ENCODE measurements at places on chromosomes 7 and 10.

- DNase-seq, result peak; percentile 38
Observed at GRCh38 chr7:155190688-155191087, 107.0 kb upstream of the INSIG1 start.

GRCh38 chr10:6204063-6204340, 1.3 kb downstream of the PFKFB3 start:
- no peak for DNase-seq

- no peak for DNase-seq
Observed at GRCh38 chr7:132065193-132065988, 509.0 kb upstream of the PODXL start.

DNA sequence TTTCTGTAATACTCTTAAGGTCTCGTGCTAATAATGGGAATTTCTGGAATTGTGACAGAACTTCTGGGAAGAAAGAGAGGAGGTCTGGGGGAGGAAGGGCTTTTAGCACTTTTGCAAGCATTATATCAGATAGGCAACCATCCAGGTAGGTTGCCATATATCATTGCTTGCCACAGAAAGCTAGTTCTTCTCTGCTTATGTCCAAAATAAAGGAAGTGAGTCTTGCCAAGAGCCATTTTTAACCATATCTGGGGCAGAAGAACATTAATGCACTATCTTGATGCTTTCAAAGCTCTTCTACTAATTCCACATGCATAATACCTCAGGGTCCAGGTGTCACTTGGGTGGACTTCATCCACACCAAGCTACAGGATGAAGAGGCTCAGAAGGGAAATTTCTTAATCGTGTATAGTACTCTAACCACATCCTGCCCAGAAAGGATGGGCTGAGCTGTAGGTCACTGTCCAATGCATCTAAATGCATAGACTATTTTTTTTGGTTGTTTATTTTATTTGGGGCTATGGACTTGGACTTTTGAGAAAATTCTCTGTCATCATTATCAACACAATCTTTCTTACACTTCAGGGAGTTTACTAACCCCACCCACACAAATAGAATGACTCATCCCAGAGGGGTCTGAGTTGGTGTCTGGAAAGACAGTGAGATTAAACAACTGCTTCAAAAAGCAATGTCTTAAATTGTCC, 68.9 kb upstream of the ADO start:
- DNase-seq, result no peak

GRCh38 chr7:2022737-2023250, 210.0 kb downstream of the MAD1L1 start:
- no peak for DNase-seq

DNA sequence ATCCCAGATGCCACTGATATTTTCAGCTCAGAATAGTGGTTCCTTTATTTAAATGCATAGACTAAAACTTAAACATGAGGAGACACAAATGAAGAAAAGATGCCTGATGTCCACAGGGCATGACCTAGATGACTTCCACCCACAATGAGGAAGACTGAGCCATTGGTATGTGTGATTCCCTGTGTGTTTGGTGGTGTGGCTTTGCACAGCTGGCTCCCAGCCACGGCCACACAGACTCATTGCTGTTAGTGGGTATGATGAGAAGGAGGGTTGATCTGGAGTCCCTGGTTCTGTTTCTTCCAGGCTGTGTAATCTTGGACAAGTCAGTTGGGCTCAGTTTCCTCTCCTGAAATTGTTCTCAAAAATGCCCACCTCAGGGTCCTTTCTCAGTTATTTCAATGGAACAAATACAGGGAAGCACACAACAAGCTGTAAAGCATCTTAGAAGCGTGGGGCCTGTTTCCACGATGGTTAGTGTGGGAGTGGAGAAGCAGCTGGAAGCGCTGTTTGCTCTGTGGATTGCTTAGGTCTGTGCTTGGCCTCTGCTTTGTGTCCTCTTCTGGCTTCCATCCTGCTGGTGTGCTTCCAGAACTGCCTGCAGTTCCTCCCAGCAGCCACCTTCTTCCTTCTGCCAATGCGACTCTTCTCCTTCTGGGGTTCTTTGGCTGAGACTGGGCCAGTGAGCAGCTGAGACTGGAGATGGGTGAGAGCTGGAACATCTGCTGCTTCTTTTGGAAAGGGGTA, 303.7 kb downstream of the BMPER start:
- DNase-seq, result no peak

GRCh38 chr7:100437150-100438100, 1.1 kb upstream of the PPP1R35 start:
- no peak for DNase-seq

GRCh38 chr10:60728056-60728455, 50.2 kb upstream of the CDK1 start:
- no peak for DNase-seq

- DNase-seq, result no peak
Observed at GRCh38 chr10:77927402-77928246, 1.1 kb upstream of the DLG5 start.

DNA sequence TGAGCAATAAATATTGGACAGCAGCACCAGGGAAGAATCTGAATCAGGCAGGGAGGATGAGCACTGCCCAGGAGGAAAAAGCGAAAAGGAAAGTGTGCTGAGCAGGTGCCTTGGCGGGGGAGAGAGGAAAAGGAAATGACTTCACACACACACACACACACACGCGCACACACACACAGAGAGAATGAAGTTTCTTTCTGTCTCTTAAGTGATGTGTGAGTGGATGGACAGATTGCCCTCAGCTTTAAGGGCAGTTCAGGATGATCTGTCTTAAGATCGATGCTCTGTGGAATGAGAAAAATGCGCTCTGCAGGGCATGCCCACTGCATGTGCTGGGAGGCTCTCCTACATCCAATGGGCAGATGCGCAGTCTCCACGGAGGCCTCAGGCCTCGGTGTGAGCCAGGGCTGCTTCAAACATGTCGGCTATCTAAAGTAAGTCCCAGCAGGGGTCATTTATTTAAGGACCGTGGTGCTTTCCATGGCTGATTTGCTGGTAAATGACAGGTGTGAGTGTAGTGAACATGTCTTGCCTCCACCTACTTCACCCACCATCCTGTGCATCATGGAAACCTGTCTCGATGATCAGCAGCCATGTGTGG, 2.5 kb upstream of the ACBD5 start:
- peak; percentile 59 for DNase-seq

DNA sequence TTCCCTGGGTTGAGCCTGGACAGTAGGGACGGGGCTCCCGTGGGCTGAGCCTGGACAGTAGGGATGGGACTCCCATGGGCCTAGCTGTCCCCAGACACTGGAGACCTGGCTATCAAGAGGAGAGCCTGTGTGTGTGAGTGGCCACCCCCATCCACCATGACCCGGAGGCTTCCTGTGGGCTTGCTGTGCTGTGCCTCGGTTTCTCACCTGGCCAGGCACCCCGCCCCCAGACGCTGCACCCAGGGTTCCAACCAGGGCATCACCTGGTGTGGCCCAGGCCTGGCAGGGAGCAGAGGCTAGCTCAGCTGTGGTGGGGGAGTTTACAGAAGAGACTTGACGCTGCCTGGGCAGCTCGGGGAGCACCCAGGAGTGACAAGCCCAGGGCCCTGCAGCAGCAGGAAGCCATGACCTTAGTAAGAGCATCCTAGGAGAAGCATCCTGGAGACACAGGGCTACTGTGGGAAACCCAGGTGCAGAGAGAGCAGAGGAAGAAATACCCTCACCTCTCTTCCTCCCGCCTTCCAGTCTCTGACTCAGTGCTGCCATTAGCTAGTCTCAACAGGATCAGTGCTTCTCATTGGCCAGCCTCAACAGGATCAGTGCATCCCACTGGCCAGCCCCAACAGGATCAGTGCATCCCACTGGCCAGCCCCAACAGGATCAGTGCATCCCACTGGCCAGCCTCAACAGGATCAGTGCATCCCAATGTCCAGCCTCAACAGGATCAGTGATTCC, 61.0 kb downstream of the PDGFA start:
- DNase-seq, result no peak

- no peak for DNase-seq
Observed at GRCh38 chr7:135200821-135201331, 10.4 kb downstream of the WDR91 start.

DNA sequence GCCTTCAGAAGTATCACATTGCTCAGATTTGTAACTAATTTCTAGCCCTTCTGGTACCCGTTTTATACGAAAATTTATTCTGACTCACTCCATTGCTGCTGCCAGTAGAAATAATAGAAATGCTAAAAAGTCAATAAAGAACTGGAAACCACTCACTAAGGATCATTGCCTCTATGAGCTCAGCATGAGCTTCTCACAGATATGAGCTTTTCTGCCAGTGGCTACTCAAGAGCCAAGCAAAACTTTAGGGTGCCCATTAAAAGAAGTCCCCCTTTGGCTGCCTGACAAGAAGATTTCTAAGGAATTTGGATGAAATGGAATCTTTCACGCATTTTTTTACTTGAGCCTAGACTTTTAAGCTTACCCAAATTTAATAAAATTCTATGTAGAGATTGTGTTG, 52.5 kb downstream of the GPR37 start:
- no peak for DNase-seq

GRCh38 chr10:121800146-121800545, 127.7 kb downstream of the ATE1 start:
- DNase-seq, result no peak

DNA sequence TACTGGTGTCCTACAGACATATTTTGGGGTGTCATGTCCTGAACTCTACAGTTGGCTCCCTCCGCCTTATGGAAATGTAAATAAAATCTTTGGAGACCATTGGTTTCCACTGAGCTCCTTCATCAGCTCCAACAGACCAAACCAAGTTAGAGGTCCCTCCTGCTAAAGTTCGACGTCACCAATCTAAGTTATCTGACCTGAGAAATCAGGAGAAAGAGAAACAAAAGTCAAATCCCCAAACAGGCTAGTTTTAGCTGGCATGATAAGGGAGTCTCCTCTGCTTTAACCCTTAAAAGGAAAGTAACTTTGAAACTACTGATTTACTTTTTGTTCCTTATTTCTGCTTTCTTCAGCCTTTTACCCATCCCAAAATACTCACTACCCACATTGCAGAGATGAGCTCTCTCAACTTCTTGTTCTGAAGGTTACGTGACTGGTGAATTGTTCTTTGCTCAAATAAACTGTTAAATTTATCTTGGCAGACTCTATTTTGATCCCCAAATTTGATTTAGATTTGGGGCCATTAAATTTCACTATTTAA, 39.9 kb downstream of the AVL9 start:
- no peak for DNase-seq

DNA sequence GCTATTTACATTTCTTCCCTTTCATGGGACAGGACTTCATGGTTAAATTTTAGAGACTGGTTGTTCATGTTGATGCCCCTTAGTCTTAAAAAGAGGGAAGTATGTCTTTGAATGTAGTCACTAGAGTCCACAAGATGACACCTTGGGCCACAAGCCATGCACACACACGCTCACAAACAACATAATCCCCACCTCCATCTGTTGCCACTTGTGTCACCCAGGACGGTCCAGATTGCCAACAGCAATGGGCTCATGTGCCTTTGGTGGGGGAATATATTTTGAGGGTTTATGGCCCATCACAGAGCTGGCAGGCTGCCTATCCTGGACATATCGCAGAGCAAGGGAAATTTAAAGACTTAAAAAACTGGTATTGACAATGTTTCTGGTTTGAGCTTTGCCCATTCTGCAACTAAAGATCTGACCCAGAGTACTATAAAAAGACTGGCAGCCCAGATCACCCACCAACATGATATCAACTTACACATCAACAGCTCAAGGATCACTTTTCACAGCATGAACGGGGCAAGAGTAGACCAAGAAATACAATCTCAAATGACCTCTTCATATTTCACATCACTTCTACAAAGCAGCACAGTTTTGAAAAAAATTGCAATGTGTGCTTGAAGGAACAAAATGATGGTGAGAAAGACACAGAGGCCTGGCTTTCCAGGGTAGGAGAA, 50.5 kb downstream of the STRA8 start:
- DNase-seq, result no peak

- no peak for DNase-seq
Observed at GRCh38 chr10:88793712-88794299, 8.7 kb upstream of the LIPM start.

- DNase-seq, result no peak
Observed at GRCh38 chr10:43922335-43923280, 273.9 kb upstream of the ZNF32 start.

DNA sequence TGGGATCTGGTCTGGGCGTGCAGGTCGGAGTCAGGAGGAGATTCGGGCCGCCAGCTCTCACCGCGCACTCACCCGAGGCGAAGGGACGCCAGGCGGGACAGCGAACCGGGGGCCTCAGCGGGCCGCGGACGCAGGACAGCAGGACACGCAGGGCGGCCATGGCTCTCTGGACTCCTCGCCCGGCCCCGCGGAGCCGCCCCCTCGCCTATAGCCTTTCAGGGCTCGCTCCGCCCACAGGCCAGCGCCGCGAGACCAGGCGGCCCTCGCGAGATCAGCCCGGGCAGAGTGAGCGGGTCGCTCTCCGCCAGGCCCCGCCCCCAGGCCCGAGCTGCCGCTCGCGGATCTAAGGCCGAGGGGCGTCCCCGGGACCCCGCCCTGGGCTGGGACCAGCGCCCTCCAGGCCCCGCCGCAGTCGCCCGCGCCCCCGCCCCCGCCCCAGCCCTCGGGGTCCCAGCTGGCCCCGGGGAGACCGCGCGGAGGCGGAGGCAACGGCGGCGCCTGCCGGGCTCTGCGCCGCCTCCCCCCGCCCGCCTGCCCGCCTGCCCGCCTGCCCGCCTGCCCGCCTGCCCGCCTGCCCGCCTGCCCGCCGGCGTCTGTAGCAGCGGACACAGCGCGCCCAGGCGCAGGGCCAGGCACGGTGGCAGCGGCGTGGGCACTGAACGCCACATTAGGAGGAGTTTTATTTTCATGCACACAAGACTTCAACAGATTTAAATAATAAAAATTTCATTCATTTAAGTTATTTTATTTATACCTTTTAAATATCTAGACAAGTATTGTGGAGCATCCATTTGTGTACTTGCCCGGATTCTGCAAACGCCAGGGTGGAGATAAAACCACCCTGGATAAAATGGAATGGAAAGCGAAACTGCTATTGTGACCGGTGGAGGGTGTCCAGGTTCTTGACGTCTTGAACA, at the start of gene ECHS1:
Gene ECHS1 (minus strand): TSS at position 181 of the 917 bp plus-strand sequence. CDS start 21 bp downstream, at position 160.
- DNase-seq, result peak; percentile 84

DNA sequence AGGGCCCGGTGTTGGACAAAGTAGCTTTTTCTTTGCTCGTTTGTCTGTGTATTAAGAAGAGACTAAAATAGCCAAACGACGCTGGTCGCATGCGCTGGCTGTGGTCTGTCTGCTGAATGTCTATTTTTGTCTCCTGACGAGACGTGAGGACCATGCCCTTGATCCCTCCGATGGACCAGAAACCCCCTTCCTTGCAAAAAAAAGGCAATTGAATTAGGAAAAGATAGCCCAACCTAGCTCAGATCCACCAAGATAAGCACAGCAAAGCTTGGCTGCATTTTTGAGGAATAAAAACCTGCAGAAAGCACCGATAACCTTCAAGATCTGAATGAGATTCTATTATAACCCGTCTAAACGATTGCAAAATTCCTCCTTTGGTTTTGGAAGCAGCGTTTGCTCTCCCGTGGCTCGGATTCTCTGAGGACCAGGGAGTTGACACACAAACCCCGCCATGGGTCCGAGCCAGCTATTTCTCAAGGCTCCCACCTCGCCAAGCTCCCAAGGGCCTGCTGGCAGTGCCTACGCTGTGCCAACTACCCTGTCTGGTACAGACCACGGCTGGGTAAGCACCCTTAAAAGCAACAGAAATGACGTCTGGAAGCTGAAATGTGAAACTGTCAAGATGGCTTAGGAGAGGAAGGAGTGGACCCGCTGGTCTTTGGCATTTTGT, 17.7 kb upstream of the TTYH3 start:
- no peak for DNase-seq

GRCh38 chr7:41910940-41911600, 208.2 kb upstream of the INHBA start:
- no peak for DNase-seq

Data from stimulated activated CD8-positive, alpha-beta memory T cell treated with anti-CD3 and anti-CD28 coated beads, Interleukin-15, amount 100 ng/mL, for 1 hour (primary cell).